ENCODE measurements at places on chromosomes 2 and 18. TPM values are rescaled to one million over a fixed set of nuclear protein-coding genes. Genes with fewer than 3 reads are reported as not detected.

DNA sequence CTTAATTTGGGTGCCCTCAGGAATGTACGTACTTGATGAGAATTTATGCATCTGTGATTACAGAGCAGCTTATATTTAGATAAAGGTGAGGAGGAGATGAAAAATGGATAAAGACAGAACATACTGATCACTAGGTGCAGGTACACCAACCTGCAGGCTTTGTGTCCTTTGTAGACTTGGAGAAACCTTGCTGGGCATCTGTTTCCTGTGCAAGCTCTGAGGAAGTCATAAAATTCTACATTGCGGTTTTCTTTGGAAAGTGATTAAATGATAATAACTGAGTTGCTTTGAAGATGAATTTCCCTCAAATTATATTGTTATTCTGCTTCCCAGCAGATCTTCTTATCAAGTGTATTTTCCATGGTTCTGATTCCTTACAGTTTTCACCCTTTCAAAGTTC, 7.7 kb downstream of the RAB27B start:
- no peak for DNase-seq

GRCh38 chr2:185979546-185980071, 241.0 kb downstream of the FSIP2 start:
- no peak for DNase-seq

DNA sequence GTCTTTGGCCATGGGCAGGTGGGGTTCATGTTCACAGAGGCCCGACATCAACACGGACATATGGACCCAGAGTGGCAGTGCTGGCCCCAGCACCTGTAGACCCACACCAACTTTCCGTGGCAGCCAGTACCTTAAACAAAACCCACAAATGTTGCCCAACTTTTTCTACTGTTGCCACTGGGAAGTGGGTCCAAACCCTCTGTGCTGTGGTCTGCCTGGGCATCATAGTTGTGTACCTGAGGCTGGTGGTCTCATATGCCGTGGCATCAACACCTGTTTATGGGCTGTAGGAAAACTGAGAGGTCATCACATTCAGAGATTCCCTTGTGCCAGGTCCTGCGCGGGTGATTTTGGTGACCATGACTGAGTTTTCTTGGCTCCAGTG, 79.9 kb downstream of the SH3RF3 start:
- DNase-seq, result no peak

GRCh38 chr18:48072428-48073204, 142.2 kb upstream of the SMAD2 start:
- DNase-seq, result no peak

GRCh38 chr2:53356291-53356905, 411.2 kb upstream of the CHAC2 start:
- no peak for DNase-seq

GRCh38 chr2:24423095-24423494, 62.8 kb upstream of the ITSN2 start:
- no peak for DNase-seq

DNA sequence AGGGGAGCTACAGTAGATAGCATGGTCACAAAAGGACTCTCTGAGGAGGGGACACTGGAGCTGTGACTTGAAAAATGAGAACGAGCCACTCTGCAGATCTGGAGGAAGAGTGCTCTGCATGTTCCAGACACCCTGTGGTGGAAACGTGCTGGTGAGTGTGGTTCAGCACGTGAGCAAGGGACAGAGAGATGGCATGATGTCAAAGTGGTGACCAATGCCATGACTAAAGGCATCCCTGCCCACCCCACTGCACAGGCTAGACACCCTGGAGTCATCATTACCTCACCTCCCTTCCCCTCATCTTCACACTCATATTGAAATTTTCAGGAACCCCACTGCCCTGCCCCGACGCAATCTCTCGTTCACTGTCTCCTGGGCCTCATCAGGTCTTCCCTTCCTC, 56.5 kb downstream of the SLC4A5 start:
- no peak for DNase-seq

GRCh38 chr18:63467699-63468098, 9.1 kb upstream of the SERPINB5 start:
- DNase-seq, result no peak

DNA sequence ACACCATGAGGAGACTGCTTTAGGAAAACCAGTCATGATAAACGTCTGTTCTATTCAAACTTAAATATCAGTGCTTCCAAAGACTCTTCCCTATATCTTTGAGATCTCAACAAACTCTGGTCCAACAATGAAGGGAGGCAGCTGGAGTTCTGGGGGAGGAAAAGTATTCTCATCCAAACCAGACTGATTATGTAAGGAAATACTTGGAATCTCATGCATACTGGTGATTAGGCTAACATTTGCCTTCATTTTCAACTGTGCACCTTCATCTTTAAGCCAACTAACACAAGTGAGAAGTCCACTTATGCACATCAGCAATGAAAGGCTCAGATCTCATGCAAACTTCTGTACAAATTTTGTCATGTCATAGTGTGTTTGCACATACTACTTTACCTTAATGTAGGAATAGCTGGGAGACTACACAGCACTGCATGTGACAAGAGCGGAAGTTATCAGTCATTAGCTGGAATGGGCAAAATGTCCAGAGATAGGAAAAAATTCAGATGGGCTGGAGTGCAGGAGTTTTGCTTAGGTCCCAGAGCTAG, 67.5 kb upstream of the STK17B start:
- DNase-seq, result no peak

DNA sequence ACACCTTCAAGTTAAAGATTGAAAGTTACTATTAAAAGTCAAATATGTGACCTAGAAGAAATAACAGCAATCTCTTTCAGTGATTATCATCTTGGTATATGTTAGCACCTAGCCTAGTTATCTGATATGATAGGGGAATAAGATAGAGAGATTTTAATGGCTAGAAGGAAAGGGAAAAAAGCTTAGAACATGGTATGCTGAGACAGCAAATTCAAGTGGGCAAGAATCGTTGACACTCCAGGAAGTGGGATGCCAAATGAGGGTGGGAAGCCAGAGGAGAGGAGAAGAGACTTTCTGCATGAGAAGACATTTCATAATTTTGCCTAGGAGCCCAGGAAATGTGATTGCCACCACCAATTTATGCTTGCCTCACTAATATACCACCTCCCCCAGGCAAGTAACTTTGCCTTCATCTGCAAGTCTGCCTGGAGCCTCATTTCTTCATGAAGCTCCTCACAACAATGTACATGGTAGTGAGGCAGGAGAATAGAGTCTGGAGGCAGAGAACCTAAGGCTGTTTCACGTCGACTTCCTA, 504.9 kb downstream of the TNS1 start:
- no peak for DNase-seq

GRCh38 chr2:85698184-85698879, 4.2 kb downstream of the GNLY start:
- DNase-seq, result no peak

GRCh38 chr18:13320891-13321425, 102.4 kb downstream of the LDLRAD4 start:
- DNase-seq, result no peak

- DNase-seq, result no peak
These were observed 137.6 kb downstream of the LAMA1 start for GRCh38 chr18:6979954-6980353.

DNA sequence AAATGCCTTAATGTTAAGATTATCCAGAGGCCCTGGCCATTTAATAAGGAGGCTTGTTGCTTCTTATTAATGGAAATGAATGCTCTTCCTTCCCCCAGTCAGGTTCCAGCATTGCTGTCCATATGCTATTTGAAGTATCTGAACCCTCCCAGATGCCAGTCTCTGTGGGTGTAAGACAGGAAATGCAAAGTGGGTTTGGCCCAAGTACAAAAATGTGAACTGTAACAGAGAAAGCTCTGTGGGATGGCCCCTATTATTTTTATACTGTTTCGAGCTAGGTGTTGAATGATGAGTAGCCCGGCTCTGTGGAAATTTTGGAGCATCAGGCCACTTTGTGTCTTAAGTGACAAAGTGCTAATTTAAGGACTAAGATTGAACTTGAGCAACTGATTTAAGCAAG, 141.0 kb downstream of the UXS1 start:
- DNase-seq, result no peak

Gene SNED1
- total RNA-seq, result 2.5 TPM

Gene MROH2A
- not detected for total RNA-seq

Gene ARHGAP28
- total RNA-seq, result not detected

Gene SERPINB4
- not detected for total RNA-seq

Data from activated T-helper 1 cell treated with anti-CD3 and anti-CD28 coated beads, Interleukin-12 subunit alpha, Interleukin-12 subunit beta, Interleukin-2, Interleukin-4 antibody, amounts not matched to agents 30 ng/mL and 10 ng/mL and 1 ng/mL, durations not matched to agents 14 hours and 24 hours and 36 hours (primary cell).